ENCODE measurements at places on chromosomes 7 and 10.
A peak's percentile ranks its signal among the peaks of the same experiment; 100 is the strongest.

DNA sequence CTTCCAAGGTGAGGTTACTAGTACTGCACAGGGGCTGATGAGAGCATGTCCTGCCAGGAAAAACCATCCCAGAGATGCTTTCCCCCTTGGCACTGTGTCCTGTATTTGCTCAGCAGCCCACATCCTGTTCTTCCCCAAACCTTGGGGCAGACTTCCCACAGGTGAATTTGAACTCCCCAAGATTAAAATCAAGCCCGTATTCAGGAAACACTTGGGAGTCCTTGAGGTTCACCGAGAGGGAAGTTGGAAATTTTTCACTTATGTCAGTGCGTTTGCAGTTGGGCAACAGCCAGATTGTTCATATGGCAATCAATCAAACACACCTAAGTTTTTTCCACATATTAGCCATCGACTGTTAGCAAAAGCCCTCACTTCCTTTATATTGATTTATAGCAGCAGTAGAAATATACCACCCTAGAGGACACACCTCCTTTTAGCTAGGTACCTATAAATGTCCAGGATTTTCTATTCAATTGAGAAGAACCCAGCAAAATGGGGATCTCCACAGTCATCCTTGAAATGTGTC is at the start of gene DMBT1:
Gene DMBT1 (plus strand): TSS at position 476 of the 526 bp plus-strand sequence. CDS start 17 bp downstream, at position 493.
- DNase-seq, result no peak

GRCh38 chr7:20708896-20709295 is 77.8 kb downstream of the SP8 start:
- no peak for DNase-seq

DNA sequence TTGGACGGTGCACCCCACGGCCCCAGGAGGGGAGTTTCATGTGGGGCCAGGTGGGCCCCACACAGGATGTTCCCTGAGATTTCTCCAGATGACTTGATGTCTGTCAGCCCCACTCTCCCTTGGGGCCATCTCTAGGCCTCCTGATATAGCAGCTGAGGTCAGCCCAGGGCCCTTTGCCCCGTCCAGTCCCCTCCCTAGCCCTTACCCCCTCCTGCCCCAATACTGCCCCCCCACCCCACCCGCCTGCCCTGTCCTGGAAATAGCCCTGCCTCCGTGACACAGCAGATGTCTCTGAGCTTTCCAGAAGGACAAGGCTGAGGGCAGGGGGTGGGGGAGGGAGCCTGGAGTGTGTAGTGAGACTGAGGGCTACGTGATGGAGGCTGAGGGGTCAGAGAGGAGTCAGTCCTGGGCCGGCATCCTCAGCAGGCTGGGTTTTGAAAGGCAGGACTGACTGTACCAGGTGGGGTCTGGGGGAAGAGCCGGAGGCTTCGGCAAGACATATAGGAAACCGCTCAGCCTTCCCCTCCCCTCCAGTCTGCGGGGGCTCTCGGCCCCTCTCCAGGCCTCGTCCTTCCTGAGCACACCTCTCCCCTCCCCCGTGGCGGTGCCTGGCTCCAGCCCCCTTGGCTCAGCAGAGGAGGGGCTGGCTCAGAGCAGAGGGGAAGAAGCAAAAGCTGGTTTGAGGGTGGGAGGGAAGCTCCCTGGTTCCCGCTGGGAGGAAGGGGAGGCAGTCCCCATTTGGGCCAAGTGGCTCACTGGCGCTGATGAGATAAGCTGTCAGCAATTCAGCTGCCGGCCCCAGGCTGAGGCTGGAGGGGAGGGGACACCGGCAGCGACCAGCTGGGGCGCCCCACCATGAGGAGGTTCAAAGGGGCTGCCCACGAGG is 2.0 kb downstream of the FLNC start:
- DNase-seq, result peak; percentile 88

DNA sequence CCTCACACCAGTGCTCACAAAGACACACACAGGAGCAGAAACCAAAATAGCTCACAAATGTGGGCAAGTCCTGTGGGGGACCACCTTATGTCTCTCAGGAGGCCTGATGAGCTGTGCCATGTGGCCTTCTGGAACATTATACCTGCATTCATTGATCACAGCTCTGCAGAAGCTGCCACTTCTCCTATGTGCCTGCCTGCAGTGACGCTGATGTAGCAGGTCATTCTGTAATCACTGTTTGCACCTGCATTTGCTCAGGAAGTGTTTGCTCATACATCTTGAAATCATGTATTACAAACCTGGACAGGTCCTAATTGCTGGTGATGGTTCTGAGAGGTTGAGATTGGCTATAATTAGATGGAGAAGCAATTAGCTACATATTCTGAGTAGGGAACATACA is 310.2 kb downstream of the AUTS2 start:
- DNase-seq, result no peak

DNA sequence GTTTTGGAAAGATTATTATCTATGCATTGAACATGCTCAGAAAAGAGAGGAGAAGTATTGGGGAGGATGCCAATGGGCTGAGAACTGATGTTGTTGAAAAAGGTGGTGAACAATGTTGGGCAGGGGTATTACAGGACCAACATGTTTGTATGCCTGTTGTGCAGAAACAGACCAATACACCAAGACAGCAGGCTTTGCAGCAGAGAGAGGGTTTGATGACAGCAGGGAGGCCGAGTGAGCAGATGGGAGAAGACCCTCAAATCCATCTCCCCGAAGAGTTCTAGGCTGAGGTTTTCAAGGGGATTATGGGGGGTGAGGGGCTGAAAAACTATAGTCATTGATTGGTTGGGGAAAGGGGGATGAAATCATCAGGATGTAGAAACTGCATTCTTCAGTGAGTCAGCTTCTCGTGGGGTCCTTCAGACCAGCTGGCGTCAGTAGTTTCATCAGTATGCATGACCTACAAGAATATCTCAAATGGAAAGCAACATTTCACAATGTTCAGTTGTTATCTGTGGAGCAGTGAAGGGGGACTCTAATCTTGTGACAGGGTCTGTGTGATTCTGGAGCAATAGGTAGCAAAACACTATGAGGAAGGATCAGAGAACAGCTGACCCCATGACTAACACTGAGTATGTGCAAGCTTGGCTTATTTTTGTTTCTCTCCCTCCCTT is 167.8 kb downstream of the BAMBI start:
- DNase-seq, result no peak

GRCh38 chr7:27547401-27547800 is 115.3 kb downstream of the HIBADH start:
- no peak for DNase-seq

Measured in muscle of arm (tissue), 14 donors.